Left renal cortex interstitium (tissue), 4 donors: ENCODE measurements at places on chromosomes 3 and 15. TPM values are rescaled to one million over a fixed set of nuclear protein-coding genes. Genes with fewer than 3 reads are reported as not detected.

DNA sequence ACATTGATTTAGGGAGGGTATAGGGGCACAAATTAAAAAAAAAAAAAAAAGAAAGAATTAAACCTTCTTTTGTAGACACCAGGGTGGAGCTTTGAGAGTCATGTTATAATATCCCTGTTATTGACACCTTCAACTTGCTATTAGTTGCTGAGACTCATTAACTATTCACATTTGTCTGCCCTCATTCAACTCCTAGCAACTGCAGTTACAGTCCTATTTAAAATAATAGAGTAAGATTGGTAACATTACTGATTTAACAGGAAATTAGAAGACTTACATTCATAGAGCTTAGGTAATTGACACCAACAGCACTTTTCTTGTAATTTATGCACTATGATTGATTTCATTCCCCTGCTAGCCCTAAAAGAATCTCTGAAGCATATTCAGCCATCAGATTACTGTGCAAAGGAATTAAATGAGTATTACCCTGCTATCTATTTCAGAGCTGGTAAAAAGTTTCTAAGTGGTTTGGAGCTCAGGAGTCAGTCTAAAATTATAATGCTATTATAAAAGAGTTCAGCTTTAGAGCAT lies 148.8 kb upstream of the TBL1XR1 start:
- no peak for DNase-seq

DNA sequence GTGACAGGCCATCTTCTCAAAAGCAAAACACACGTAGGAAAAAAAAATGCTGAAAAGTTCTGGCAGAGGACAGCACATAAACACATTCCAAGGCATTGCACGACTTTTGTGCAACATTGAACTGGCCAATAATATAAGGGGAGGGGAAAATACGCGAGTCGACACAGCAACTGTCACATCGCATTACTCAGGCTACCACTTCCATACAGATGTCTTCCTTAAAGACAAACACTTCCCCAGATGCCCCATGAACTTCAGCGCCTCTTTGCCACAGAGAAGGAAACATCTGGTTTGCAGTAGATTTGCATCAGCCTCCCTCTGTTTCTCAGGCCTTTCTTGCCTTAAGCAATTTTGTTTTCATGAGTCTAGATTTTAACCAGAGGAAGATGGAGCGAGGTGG lies 144.4 kb upstream of the IGF1R start:
- DNase-seq = no peak

Gene C3orf80
- polyA plus RNA-seq = 0.27 TPM

Gene CSTA
- polyA plus RNA-seq = 0.63 TPM
